Thymus (tissue), 14 donors: ENCODE measurements at places on chromosomes 5 and 9. TPM values are rescaled to one million over a fixed set of nuclear protein-coding genes. Genes with fewer than 3 reads are reported as not detected.

DNA sequence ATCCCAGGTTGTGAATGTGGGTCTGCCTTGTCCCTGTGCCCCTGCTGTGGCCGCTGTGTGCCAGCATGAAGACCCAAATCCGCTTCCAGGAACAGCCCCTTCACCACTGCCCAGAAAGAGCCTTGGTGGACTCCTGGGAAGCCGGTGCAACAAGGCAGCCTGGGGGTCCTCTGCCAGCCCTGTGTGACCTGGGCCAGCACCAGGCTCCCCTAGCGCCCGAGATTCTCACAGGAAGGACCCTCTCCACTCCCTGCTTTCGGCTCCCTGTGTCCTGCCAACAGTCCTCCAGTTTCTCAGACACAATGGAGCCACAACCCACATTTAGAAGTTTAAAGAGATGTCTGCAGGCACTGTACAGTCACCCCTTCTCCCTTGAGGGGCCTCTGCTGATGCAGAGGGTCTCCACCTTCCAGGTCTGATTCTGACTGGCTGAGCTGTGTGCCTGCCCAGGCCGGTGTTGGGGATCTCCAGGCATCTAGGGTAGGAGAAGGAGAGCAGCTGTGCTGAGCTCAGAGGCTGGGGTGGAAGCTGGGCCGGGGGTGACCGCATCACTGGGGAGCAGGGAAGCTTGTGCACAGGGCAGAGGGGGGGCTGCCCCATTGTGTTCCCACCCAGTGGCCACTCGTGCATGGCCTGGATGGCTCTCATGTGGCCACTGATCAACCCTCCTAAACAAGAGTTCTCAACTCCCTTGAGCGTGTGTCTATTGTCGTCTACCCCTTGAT lies 174.0 kb downstream of the IRX2 start:
- no peak for DNase-seq

DNA sequence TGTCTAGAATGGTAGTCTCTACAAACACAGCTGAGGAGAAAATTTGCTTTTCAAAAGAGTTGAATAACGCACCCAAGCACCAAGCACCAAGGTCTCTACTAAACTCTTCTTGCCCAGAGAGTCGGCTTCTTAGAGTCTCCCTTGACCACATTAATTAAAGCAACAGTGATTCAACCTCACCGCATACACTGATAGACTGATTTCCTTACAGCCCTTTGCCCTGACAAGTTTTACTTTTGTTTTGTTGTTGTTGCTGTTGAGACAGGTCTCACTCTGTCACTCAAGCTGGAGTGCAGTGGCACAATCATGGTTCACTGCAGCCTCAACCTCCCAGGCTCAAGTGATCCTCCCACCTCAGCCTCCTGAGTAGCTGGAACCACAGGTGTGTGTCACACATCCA lies 1035.7 kb upstream of the DMAC1 start:
- DNase-seq = no peak

GRCh38 chr5:169343766-169344165 lies 42.8 kb upstream of the SLIT3 start:
- no peak for DNase-seq

- no peak for DNase-seq
Observed at GRCh38 chr9:102244916-102245315, 506.5 kb upstream of the GRIN3A start.

DNA sequence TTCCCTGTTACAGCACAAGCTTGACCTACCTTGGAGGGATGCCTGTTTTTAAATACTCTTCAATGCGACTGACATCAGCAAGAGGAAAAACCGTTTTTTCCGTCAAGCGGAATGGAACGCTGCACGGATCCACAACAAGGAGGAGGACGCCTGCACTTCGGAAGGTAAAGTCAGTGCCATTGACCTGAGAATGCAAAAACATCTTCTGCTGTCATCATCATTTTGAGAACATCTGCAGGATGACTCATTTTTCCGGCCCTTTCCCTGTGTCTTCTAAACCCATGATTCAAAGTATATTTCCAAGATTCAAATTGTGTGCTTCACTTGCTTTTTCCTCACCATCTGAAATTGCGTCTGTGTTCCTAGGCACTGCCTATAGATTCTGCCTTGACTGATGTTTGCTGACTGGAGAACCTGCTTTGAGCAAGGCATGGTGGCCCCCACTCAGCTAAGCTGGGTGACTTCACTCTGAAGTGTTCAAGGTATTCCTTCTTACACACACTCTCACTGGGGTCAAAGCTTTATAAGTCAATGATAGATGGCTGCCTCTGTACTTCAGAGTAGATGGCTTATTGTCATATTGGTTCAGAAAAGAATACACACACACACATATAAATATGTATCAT lies 78.1 kb downstream of the CEMIP2 start:
- DNase-seq = no peak

- no peak for DNase-seq
Observed at GRCh38 chr5:180069589-180070247, 1.8 kb downstream of the RNF130 start.

DNA sequence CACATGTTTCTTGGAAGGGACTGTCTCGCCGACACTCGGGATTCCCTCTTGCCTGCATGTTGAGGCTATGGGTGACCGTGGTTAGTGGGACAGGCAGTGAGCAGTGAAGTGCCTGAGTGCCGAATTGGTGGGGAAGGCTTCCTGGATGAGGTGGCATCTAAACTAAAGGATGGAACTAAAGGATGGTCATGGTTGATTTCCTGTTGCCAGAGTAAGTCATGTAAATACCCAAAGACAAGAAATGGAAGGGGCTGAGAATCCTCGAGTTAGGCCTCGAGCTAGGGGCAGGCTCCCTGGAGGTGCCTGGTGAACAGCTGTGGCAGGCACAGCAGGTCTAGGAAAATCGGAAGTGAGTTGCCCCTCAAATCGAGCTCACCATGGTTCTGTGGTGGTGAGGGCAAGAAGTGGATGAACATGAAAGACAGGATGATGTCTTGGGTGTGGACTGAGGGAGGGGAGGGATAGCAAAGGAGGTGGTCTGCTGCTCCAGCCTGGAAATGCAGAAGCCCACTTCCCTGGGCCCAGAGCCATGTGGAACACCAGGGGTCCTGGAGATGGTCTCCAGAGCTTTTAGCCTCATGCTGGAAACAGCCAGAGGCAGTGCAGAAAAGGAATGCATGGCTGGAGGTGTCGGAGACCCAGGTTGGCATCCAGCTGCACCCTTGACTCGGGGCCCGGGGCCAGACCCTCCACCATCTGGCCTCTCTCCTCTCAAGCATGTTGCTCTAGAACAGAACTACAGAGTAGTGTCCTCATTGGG lies 12.2 kb downstream of the CD74 start:
- DNase-seq = no peak

DNA sequence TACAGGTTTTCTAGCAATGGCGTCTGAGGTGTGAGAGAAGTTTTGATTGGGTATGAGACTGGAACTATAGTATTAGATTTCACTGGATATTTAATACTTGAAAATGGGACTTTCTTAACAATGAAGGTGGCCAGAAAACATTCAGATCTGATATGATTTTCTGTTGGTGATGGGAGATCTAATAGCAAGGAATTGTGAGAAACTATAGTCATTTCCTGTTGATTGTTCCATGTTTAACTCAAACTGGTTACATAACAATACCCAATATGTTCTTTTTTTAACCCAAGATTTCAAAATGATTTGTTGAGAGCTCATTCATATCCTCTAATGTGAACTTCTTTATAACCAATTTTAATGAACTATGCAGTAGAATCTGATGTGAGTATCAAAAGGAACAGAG lies 793.2 kb upstream of the RGMB start:
- DNase-seq = no peak

DNA sequence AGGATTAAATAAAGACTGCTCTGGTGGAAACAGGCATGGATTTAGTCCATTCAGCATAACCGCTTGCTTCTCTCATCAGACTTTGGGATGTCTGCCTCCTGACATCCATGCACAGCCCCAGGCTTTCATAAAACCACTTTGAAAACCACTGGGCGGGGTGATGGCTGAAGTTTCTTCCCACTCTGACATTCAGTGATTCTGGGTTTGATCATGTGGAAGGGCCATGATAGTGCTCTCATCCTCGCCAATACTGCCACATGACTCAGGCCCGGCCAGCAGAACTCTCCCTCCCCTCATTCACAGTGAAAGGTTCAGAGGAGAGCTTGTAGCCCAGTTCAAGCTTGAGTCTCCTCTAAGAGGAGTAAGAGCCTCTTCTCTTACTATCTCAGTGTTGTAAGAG lies 29.6 kb upstream of the GLRA1 start:
- no peak for DNase-seq

- DNase-seq = no peak
Observed at GRCh38 chr5:158880483-158881001, 219.2 kb downstream of the EBF1 start.

GRCh38 chr9:13224366-13224765 lies 55.1 kb downstream of the MPDZ start:
- no peak for DNase-seq

DNA sequence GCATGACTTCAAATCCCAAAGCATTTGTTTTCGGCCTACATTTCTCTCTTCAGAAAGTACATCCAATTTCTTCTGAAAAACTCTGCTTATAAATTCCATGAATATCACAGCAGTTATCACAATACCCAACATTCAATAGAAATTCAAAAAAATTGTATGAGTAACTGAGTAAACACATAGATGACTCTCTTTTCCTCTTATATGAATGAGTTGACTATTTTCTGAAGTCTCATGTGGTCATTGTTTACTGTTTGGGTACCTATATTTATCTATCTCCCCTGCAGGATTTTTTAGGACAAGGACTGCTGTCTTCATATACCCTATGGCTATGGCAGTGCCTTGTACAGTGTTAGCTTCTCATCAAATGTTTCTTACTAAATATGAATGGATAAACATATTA lies 157.1 kb downstream of the HTR1A start:
- no peak for DNase-seq

DNA sequence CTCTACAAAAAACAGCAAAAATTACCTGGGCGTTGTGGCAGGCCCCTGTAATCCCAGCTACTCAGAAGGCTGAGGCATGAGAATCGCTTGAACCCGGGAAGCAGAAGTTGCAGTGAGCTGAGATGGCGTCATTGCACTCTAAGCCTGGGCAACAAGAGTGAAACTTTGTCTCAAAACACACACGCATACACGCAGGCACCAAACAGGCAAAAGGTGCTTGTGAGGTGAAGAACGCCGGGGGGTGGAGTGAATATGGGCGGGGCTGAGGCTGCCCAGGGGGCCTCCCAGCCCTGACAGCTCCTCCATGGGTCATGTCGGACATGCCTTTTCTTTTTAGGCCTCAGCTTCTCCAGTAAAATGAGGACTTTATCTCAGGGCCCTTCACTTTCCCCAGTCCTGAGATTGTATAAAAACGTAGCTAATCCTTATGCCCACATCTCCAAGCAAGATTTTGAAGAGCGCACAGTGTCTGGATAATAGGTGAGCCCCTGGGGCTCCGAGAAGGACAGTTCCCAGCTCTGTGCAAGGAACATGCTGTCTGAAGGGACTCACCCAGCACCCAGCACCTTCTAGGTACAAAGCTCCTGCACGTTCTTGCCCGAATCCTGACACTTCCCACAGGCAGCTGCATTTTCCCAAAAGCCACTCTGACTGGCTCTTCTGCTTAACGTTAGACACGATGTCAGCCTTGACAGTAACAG lies 168.3 kb downstream of the COL23A1 start:
- no peak for DNase-seq

- DNase-seq = no peak
Observed at GRCh38 chr5:118653872-118654271, 334.5 kb downstream of the DTWD2 start.

DNA sequence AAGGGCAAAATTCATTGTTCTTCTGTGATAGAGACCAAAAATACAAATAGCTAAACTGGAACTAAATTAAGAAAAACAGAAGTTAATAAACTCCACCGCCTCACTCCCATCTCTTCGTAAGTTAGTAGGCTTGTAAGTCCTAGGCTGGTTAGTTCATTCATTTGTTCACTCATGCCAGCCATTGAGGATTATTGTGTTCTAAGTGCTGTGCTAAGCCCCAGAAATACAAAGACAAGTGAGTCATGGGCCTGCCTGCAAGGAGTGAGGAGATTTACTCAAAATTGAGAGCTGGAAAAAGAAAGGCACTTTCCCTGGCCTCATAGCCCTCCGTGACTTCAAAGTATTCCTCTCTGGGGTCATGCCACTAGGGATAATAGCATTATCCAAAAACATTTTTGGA lies 8.5 kb downstream of the DOCK8 start:
- DNase-seq = no peak

- no peak for DNase-seq
Observed at GRCh38 chr5:98986587-98986986, 57.8 kb upstream of the CHD1 start.

DNA sequence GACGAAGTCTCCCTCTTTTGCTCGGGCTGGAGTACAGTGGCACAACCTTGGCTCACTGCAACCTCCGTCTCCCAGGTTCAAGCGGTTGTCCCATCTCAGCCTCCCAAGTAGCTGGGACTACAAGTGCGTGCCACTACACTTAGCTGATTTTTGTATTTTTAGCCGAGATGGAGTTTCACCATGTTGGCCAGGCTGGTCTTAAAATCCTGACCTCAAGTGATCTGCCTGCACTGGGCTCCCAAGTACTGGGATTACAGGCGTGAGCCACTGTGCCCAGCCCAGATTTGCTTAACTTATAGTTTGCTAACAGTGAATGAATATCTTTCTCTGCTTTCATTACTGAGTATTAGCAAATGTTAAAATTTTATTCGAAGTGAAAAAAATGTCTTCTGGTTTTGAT lies 84.3 kb downstream of the VPS13A start:
- DNase-seq = no peak

- no peak for DNase-seq
Observed at GRCh38 chr5:163384669-163385068, 52.7 kb upstream of the CCNG1 start.

DNA sequence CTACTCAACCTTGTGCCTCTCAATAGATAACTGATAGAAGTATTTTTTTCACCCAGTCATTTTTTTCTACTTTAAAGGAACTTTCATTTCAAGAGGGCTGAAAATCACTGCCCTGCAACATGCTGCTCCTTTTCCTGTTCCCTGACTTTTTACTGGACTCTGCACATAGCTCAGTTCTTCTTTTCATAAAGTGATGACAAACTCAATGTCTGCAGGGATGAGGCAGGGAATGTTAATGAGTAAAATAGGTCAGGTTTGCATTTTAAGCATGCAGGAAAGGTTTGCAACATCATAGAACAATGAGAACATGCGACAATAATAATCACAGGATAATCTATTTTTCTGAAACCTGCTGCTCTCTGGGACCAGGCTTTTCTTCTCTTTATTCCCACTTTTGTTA lies 172.2 kb upstream of the SGCD start:
- no peak for DNase-seq

CAMK4 gene
- polyA plus RNA-seq = 30.7 TPM

RANBP3L gene
- 0.41 TPM for polyA plus RNA-seq

BRD9 gene
- polyA plus RNA-seq = 54.8 TPM

RNF180 gene
- 1.8 TPM for polyA plus RNA-seq

PCDHB4 gene
- polyA plus RNA-seq = 0.34 TPM

LCN9 gene
- polyA plus RNA-seq = not detected

ZNF618 gene
- 1.6 TPM for polyA plus RNA-seq
